ENCODE measurements at places on chromosomes 3 and 15.

- no peak for DNase-seq
These were observed 604.1 kb downstream of the EDEM1 start for GRCh38 chr3:5791558-5791957.

GRCh38 chr15:70281811-70282307, 184.1 kb upstream of the TLE3 start:
- DNase-seq, result no peak

DNA sequence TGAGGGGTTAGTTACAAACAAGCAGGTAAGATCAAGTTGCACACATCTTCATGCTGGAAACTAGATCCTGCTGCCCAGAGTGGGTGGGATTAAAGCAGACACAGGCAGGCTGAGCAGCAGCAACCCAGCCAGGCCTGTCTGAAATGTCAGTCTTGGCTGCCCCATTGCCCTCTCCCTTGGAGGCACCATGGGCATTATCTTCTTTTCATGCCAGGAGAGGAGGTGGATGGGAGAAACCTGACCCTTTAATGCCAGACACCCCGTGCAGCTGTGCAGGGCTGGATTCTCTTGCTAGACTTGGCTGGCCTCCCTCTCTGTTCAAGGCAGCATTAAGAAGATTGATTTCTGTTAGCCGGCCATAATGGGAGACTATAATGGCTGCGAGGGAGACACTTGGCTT, 23.0 kb upstream of the EPHB1 start:
- DNase-seq, result no peak

- no peak for DNase-seq
These were observed 116.2 kb upstream of the SLCO3A1 start for GRCh38 chr15:91737151-91737818.

DNA sequence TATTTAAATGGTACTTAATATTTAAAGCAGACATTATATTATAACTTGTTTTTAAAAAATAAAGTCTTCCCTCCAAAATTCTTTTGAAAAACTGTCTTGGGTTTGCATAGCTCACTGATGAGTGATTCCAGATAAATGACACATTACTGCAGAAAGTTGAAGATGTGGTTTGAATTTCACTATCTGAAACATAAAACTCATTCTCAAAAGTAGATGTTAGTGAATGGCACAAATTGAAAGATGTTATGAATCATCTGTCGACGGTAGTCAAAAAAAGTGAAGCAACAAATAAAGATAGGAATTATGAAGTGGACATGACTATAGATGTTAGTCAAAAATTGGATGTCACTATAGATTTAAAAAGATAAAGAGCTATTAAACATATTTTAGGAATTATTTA, 280.5 kb downstream of the GAP43 start:
- DNase-seq, result no peak

DNA sequence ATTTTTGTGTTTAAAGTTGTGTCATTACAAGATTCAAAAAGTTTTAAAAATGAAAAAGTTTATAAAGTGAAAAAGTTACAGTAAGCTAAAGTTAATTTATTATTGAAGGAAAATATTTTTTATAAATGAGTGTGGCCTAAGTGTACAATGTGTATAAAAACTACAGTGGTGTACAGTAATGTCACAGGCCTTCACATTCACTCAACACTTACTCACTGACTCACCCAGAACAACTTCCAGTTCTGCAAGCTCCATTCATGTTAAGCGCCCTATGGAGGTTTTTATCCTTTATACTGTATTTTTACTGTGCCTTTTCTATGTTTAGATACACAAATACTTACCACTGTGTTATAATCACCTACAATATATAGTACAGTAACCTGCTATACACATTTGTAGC, 76.3 kb downstream of the DTWD1 start:
- no peak for DNase-seq

DNA sequence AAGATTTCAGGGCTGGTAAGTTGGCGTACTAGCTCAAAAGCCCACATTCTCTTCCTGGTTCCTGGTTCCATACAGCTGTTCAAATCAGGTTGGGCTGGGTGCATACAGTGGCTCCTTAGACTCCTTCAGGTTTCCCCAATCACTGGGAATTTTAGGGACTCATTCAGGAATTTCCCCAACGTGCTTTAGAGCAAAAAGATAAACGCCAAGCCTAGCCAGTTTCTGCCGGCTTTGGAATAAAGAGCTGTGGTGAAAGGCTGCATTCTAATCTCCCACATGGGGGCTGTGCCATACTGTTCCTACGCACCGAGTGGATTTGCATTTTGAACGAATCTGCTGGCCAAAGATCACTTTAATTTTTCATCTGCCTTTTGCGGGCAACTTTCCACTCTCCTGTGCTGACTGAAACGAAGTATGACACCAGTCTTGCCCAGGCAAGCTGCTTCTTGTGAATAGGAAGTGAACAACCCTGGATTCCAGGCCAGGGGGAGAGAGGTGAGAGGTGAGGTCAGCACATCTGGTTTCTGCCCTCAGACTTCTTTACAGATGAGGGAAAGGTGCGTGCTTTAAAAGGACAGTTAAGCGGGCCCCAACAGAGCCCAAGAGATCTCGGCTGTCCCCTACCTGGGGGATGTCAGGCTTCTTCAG, 184.2 kb upstream of the PDZRN3 start:
- DNase-seq, result no peak

GRCh38 chr3:126121074-126121473, 37.1 kb upstream of the SLC41A3 start:
- DNase-seq, result no peak

- no peak for DNase-seq
These were observed 1050.6 kb upstream of the ALCAM start for GRCh38 chr3:104316118-104316517.

DNA sequence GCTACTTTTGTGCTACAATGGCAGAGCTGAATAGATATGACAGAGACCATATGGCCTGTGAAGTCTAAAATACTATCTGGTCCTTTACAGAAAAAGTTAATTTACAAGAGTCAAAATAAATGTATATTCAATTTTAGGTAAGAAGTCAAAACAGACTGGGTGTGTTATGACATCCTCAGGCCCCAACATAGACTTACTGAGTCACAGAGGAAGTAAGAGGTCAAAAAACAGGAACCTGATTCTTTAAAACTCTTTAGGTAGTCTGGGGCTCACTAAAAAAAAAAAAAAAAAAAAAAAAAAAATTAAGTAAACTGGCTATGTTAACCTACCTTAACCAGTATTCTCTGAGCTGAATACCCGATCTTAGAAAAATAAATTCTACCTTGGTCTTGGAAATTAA, 13.1 kb downstream of the DNAAF4 start:
- DNase-seq, result no peak

GRCh38 chr15:79071901-79072300, 18.7 kb downstream of the RASGRF1 start:
- DNase-seq, result no peak

- DNase-seq, result no peak
These were observed 1.1 kb upstream of the TRIM71 start for GRCh38 chr3:32816439-32817256.

DNA sequence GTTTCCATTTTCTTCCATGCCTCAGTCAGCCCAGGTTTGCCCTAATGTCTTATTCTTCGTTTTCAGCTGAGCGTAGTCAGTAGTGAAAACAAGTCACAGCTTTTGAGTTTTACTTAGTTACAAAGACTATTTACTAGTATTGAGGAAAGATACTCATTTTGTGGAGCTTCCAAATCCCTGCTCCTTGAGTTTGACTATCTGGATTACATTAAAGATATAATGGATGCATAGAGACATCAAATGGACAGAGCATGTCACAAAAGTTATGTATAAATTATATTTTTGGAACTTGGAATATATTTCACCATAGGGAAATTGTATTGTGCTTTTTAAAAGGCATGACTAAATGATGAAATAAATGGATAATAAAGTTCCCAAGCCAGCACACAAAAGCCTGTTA, 54.6 kb upstream of the AKAP13 start:
- no peak for DNase-seq

DNA sequence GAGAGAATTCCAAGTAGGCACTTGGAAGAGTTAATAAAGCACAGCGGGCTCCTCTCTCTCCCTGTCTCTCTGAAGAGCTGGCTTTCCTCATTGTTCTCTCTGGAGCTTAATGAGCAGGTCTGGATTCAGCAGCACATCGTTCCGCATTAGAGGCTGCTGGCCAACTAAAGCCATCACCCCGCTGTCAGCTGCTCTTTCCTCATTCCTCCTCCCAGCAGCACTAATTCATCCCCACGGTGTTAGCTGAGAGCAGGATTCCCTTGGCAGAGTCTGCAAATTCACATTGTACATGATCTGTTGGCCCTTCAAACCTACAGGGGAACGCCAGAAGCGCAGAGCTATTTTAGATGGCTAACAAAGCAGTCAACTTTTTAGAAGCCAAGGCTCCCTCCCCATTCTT, 44.2 kb downstream of the SGO1 start:
- no peak for DNase-seq

- DNase-seq, result no peak
These were observed 106.5 kb upstream of the SLC4A7 start for GRCh38 chr3:27590437-27591298.

DNA sequence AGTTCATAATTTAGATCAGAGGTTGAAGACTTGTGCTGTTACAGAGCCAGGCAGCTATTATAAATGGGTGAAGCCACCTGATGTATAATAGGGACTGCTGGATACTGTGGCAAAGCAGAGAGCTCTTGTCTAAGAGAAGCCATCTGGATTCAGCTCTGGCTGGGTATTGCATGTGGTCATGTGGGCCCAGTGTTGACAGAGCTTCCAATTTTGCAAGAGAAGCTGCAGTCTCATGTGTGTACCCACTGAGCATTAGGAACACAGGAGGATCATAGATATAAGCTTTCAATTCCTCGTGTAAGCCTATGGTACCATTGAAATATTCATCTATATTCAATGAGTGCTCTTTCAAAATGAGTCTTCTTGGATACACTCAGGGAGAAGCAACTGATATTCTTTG, 303.9 kb upstream of the SLCO3A1 start:
- peak; percentile 7 for DNase-seq

- DNase-seq, result no peak
These were observed 111.6 kb downstream of the RAB11A start for GRCh38 chr15:65980824-65981456.

DNA sequence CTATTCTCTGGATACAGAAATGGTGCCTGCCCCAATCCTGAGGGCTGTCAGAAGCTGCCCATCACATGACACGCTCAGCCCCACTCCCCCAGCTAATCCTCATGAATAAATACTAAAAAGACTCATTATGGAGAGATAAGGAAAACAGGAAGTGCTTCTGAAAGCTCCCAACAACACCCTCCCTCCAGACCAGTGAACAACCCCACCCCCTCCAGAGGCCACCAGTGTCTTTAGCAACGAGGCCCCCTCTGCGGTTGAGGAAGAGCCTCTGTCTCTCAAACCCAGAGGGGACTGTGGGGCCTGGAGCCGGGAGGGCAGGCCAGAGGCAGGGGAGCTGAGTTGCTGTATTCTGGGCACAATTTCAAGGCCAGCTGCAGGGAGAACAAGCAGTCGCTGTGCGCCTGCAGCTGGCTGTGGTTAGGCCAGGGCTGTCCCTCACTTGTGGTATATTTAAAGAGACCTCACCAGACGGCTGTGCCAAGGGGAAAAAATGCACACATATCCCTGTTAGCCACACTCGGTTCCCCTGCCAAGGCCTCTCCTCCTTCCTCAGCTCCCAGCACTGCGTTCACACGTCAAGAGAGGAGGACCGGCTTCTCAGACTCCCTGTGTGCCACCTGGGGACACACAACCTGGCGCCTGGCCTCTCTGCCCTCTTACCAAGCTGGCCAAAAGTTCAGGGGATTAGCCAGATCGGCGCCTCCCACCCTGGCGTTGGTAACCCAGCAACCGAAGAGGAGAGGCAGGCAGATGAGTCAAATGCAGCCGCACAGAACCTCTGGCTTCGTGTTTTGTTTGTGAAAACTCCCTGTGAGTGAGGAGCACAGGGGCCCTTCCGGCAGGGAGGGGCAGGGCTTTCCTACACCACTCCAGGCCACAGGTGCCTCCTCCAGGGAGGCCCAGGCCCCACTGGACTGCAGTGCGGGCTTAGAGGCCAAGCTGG, 101.2 kb upstream of the ETV5 start:
- peak; percentile 55 for DNase-seq

DNA sequence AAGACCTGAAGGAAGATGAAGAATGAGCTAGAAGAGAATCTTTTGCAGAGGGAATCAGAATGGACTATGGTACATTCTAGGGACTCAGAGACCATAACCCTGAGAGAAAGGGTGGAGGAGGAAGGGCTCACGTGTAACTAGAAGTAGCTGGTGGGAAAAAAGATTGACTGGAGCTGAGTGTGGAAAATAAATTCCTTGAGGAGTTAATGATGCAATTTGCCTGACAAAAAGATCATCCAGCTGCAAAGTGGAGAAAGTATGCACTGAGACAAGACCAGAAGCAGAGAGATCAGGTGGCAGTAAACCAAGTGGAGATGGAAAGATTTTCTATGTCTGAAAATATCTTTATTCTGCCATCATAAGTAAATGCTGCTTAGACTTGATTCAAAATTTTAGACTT, 52.9 kb upstream of the TBL1XR1 start:
- DNase-seq, result no peak

GRCh38 chr15:38888701-38889221, 324.1 kb upstream of the RASGRP1 start:
- DNase-seq, result no peak

DNA sequence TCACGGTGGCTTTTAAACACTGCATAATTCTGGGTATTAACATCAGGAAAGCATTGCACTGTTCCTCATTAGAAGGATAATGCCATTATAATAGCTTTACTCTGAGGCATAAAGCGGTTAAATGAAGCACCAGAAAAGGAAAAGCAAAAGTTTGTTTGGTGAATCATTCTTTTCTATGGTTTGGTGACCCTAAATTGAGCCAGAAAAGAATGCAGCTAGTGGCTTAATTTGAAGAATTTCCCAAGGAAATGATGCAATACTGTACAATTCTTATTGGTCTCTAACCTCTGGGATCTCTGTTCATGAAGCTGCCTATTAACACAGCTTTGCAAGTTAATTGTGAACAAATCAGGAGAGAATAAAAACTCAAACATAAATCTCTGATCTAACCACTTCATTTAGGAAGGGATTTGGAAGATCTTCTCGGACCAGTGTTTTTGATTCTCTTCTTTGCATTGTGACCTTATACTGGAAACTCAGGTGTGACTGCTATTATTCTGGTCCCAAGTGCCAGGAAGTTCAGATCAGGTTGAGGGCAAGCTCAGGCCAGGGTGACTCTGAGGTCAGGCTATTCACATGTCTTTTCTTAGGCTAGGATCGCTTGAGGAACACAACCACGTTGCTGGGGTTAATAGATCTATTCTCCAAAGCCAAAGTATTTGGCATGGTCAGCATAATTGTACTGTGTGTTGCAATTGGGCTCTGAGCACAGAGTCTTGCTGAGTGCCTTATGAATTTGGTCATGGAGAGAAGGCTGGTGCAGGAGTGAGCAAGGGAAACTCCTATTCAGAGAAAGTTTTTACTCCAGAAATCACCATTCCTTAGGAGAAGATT, 11.3 kb upstream of the DLG1 start:
- DNase-seq, result no peak

GRCh38 chr3:16927485-16927884, 42.7 kb downstream of the PLCL2 start:
- DNase-seq, result no peak

GRCh38 chr3:112134335-112135124, 1.5 kb upstream of the GCSAM start:
- no peak for DNase-seq

DNA sequence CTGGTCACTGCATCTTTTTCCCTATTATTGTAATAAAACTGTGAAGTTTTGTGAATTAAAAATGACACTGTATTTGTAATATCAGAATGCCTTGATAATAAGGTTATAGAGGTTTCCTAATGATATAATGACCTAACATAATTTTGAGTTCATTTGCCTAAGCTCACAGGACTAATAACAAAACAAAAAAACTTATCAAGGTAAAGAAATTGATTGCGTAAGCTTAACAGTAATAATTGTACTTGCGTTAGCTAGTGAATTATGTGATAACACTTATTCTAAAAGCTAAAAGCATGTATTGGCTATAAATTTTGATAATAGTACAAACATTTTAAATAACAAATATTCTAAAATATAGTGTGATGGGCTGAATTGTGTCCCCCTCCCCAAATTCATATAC, 112.6 kb downstream of the LEKR1 start:
- DNase-seq, result no peak
